ENCODE measurements at places on chromosomes 7 and 10. TPM values are rescaled to one million over a fixed set of nuclear protein-coding genes. Genes with fewer than 3 reads are reported as not detected.
A peak's percentile ranks its signal among the peaks of the same experiment; 100 is the strongest.

ABI1 gene
- 28.0 TPM for total RNA-seq

WEE2 gene
- total RNA-seq: not detected

JAKMIP3 gene
- 1.6 TPM for total RNA-seq

- DNase-seq: no peak
These were observed 49.3 kb downstream of the HIP1 start for GRCh38 chr7:75689246-75690099.

CPXM2 gene
- 4.6 TPM for total RNA-seq

- DNase-seq: no peak
These were observed 8.7 kb upstream of the CALHM1 start for GRCh38 chr10:103467406-103467805.

DNA sequence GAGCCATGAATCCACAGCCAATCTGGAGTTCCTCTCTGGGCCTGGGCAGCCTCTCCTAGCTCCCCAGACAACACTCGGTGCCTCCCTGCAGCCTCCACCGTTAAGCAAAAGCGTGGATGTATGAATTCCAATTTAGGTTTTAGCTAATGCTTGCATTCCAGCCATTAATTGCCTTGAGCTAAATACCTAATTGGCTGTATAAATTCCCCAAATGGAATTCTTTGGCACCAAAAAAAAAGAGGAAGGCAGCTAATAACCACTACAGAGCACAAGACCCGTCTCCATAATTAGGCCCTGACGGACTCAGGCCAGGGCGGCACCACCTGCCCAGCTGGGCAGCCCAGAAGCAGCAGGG lies 140.5 kb downstream of the PTPRN2 start:
- DNase-seq: no peak

DNA sequence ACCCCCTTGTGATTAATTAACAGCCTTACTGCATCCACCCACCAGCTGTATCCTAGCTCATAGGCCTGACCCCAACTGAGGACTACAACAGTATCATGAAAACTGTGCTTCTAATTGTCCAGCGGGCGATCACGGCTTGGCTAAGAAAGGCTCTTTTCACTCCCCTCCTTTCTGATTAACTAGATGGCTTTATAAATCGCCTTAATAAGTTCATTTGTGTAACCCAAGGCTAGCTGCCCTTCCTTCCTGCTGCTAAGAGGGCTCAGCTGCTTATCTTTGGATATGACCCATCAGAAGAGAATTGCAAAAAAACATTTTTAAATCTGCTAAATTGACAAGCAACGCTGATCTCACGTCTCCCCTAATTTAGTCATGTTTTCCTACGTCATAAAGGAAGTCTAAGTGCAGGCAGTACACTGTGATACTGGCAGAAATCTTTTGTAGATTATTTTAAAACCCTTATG lies 163.0 kb upstream of the LAMB4 start:
- no peak for DNase-seq

CASD1 gene
- 17.9 TPM for total RNA-seq

DNA sequence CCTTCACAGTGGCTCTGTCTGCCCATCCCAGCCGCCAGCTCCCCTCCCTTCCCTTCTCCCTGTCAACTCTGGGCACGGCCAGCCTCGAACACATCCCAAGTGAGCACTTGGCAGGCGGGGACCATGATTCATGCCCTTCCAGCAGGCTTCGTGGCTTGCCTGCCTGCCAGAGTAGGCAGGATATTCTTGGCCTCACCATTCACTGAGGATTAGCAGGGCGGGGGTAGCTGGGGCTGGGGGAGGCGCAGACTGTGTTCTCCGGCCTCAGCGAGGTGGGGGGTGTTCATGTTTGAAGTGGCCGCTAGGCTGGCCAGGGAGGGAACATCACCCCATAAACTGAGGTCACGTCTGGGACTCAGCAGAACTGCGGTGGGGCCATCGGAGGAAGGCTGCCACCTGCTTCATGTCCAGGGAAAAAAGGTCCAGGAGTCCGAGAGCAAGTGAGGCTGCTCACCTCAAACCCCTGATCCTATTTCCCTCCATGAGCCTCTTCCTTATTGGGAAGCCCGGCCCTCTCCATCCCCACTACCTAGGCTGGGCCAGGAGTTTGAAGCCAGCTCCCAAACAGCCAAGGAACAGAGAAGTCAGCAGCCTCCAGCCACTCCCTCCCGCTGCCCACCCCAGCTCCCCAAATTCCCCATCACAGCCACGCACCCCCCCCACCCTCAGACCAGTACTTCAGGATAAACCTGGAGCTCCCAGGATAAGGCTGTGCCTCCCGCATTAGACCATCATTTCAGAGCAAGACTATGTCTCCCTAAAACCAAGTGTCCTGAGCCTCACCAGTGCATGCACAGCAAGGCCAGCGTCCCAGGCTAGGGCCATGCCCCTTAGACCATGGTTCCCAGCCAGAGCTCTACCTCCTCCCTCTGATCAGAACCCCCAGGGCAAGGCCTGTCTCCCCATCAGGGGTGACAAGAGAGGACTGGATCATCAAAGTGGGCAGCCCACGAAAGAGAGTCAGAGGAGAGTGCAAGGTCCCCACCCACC lies 42.8 kb upstream of the RABGEF1 start:
- no peak for DNase-seq

GRCh38 chr10:91597197-91597881 lies 35.5 kb downstream of the PPP1R3C start:
- no peak for DNase-seq

- DNase-seq: no peak
These were observed 3.7 kb downstream of the SAMD8 start for GRCh38 chr10:75115137-75115536.

- no peak for DNase-seq
These were observed 568.2 kb downstream of the DNAJB6 start for GRCh38 chr7:157904866-157905570.

GRCh38 chr7:16586081-16586874 lies 59.3 kb downstream of the ANKMY2 start:
- DNase-seq: peak; percentile 61

DNA sequence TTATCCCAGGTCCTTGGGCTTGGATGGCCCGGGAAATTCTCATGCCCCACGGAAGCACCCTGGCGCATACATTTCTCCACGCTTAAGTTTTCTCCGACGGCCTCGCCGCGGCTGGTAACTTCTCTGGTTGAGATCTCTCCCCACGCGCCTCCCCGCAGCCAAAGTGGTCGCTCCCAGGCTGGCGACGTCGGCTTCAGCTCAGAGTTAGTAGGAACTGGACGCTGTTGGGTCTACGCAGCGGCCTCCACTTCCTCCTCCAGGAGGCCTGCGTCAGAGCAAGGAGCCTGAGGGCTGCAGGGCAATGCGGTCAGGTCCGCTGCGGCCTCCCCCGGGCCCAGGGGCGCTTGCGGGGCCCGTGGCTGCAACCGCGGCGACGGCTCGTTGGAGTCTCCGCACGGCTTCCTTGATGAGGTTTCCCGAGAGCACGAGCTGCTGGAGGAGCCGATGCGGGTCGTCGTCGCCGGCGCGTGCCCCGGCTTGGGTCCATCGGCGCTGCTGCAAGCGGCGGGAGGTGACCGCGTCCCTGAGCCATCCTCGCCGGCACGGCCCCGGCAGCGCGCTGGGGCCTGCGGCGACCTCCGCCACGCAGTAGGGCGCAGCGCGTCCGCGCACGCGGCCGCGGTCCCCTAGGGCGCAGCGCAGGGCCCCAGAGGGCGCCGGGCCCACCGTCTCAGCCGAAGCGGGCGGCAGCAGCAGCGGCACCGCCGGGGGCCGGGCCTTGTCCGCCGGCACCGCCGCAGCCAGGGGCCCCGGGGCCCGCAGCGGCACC lies 744 bp downstream of the FRAT2 start:
- peak; percentile 88 for DNase-seq

GRCh38 chr10:71232089-71232998 lies 20.0 kb downstream of the UNC5B start:
- peak; percentile 87 for DNase-seq

GRCh38 chr10:24340883-24341282 lies 131.9 kb downstream of the KIAA1217 start:
- DNase-seq: no peak
